ENCODE measurements at places on chromosomes 11 and 22.

- no peak for DNase-seq
Measured at GRCh38 chr11:134341805-134342571, 10.2 kb downstream of the GLB1L2 start.

DNA sequence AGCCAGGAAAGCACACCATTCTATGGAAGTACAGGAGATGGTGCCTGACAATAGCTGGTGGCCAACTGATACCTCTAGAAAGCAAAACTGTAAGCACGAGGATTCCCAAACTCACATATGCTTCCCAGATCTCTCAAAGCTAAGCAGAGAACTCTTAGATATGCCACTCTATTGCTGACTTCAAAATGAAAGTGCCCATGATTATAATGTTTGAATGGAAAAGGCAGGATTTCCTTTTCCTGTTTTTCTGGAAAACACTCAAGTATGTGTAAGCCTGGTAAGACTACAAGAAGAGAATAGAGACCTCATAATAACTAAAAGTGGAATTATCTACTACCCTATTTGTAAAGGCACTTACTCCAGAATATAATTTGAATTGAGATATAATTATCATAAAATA, 2.6 kb upstream of the CARD18 start:
- no peak for DNase-seq

- DNase-seq = no peak
Measured at GRCh38 chr11:8061555-8062428, 19.2 kb upstream of the TUB start.

- no peak for DNase-seq
Measured at GRCh38 chr22:21964234-21964633, 11.6 kb upstream of the PPM1F start.

- DNase-seq = no peak
Measured at GRCh38 chr22:27673839-27674238, 127.7 kb downstream of the MN1 start.

GRCh38 chr11:65491614-65492386, 7.0 kb upstream of the MALAT1 start:
- DNase-seq = peak; percentile 93

- no peak for DNase-seq
Measured at GRCh38 chr11:2541881-2542361, 97.1 kb downstream of the KCNQ1 start.

DNA sequence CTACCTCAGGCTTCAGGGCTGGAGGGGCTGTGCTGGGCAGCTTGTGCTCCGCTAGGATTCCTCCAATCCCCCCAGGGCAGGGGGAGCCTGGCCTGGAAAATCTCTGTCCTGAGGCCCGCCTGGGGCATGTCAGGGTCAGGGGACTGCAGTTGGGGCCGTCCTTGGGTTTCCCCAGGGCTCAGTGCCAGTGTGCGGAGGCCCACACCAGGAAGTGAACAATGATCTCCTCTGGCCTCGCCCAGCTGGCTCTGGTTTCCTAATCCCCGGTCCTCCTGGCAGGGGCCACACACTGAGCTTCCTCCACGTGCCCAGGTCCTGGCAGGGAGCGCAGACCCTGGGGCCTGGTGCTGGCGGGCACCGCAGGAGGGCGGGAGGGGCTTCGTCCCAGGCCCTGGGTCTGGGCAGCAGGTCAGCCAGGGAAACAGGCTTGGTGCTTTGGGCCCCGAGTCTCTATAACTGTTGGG, 1.4 kb upstream of the MUC2 start:
- peak; percentile 4 for DNase-seq

- DNase-seq = no peak
Measured at GRCh38 chr11:66915866-66916265, 42.3 kb downstream of the PC start.

- DNase-seq = no peak
Measured at GRCh38 chr11:19766810-19767209, 54.2 kb downstream of the NAV2 start.

GRCh38 chr11:84227970-84228665, 942.0 kb upstream of the CCDC90B start:
- DNase-seq = no peak

GRCh38 chr11:32366666-32367065, 68.7 kb downstream of the WT1 start:
- no peak for DNase-seq

- no peak for DNase-seq
Measured at GRCh38 chr11:86551288-86552092, 120.9 kb downstream of the ME3 start.

- no peak for DNase-seq
Measured at GRCh38 chr11:66568124-66568916, at the start of gene CTSF. TSS of gene CTSF (minus strand) at chr11:66568606. CDS start at chr11:66568486, 120 bp downstream.
